Mucosa of gallbladder (tissue), 1 donor: ENCODE measurements at places on chromosomes 1 and 21. TPM values are rescaled to one million over a fixed set of nuclear protein-coding genes. Genes with fewer than 3 reads are reported as not detected.

- DNase-seq, result no peak
Observed at GRCh38 chr1:66732407-66733166, 19.7 kb upstream of the DYNLT5 start.

GRCh38 chr1:231416901-231417300 lies 5.2 kb downstream of the EGLN1 start:
- no peak for DNase-seq

DNA sequence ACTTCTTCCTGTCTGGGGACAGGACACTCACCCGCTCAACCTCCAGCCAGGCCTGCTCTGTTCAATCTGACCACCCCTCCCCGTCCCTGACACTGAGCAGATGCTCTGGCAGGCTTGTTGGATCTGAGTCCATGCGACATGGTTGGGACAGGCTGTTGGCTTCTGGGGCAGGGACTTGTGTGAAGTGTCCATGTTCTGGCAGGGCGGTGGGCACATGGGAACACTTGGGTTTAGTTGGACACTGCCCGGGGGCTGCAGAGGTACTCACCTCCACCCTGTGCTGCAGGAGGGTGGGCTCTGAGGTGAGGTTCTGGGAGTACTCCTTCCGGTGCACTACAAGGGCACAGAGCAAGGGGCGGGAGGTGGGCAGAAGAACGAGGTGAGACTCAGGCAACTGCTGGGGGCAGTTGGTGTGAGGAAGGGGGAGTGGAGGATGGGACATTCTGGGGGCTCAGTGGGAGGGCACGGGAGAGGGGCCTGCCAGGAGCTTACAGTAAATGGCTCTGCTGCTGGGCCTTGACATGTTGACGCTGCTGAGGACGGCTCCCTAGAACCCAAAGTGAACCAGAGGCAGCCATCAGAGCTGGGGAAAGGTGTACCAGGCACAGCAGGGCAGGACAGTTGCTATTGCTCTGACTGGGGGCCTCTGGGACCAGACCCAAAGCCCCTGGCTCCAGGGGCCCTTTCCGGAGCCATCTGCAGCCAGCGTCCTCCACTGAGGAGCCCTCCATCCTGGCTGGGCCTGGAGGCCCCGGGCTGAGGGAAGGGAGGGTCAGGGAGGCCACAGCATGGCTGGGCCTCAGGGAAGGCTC lies 2.3 kb downstream of the EPS8L3 start:
- DNase-seq, result no peak

DNA sequence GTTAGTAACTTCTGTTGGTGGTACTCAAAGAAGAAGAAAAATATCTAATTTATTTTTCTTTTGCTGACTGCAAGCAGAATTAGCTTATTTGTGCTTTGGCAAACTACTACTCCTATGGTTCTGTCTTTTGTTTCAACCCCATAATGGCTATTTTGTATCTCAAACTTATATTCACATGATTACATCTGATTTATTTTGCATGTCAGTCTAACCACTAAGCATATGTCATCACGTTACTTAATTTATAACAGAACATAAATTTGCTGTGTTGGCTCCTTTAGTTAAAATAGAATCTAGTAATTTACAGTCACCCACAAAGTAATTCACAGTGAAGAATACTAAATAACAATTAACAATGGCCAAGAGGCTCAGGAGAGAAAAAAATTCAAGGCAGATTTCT lies 39.1 kb upstream of the CNN3 start:
- DNase-seq, result no peak

GRCh38 chr1:158564608-158565007 lies 5.8 kb downstream of the OR6P1 start:
- no peak for DNase-seq

- no peak for DNase-seq
Observed at GRCh38 chr1:161483361-161483760, 21.9 kb upstream of the FCGR2A start.

DNA sequence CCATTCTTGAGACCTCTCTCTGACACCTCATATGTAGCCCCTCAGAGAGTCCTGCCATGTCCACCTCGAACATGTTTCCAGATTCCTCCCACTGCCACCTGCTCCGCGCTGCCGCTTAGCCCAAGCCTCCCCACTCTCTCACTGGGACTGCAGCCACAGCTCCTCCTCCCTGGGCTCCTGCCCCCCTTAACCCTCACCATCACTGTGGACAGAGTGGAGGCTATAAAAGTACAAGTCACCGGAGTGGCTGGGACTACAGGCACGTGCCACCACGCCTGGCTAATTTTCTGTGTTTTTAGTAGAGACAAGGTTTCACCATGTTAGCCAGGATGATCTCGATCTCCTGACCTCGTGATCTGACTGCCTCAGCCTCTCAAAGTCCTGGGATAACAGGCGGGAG lies 77.0 kb downstream of the VWA5B1 start:
- no peak for DNase-seq

DNA sequence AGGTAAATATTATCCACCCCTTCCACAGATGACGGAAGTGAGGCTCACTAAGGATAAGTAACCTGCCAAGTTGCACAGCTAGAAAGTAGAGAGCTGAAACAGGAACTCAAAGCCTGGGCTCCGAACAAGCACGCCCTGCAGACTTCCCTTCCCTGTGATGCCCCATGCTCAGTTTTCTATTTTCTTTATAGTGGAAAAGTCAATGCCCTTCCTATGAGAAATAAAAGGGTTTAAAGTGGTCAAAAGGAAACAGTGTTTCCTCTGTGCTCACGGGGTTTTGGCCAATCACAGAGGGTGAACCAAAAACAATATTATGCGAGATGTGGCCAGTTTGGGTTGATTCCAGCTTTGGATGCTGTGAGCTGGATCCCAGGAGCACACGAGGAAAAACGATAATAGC lies 44.5 kb downstream of the DDR2 start:
- no peak for DNase-seq

GRCh38 chr1:183810121-183810520 lies 5.2 kb downstream of the RGL1 start:
- DNase-seq, result no peak

GRCh38 chr1:81757398-81758020 lies 43.2 kb upstream of the ADGRL2 start:
- no peak for DNase-seq

- no peak for DNase-seq
Observed at GRCh38 chr1:184387069-184387475, 243 bp downstream of the C1orf21 start.

DNA sequence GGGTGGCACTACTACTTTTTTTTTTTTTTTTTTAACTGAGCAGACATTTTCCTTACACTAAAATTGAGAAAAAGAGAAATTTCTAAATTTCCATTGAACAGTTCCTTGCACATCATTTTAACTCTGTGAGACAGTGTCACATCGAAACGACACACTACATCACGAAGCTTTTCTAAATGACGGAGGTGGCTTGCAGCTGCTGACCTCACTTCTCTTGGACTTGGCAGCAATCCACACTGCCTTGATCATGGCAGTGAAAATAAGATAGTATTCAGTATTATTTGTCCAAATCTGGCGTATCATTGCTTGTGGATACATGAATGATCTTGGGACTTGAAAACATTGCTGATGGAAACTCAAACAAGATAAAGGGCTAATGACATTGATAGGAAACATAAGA lies 80.3 kb upstream of the CYYR1 start:
- no peak for DNase-seq

DNA sequence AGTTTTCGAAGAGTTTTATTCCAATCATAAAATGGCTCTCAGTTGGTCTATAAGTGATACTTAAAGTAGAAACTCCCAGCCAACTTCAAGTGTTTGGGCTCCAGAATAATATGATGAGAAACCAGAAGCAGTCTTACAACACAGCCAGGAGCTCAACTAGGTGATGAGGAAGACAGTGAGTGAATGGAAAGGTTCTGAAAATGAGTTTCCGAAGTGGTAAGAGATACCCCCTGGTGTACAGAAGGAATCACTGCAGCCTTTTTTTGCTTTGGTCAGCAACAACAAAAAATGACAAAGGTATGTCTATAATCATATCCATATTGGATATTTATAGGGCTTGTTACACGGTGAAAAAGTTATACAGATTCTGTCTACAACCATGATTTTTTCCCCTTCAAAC lies 16.5 kb downstream of the KRTAP19-1 start:
- DNase-seq, result no peak

DNA sequence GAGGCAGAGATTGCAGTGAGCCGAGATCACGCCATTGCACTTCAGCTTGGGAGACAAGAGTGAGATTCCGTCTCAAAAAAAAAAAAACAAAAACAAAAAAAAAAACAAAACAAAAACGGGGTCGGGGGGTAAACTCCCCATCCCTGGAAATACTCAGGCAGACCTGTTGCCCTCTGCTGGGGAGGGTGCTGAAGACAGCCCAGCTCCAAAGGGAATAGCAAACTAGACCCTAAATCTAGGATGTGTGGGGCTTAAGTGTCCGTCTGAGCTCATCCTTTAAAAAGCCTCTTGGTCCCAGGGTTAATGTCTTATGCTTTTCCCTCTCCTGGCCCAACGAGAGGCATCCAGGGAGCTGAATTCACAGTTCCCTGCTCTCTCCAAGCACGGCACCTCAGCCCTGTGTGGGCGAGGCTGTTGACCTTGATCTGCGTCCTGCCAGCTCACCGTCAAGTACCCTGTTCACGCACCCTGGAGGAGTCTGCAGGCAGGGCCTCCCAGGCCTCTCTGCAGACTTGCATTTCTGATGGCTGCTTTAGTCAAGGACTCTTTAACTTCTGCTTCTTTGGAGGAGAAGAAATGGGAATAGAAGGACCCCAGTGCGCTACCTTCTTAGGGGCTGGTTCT lies 22.3 kb downstream of the KCND3 start:
- no peak for DNase-seq

GRCh38 chr1:181484821-181485220 lies 1.5 kb downstream of the CACNA1E start:
- DNase-seq, result no peak

TRIM58 gene
- total RNA-seq, result 0.66 TPM

CZIB gene
- total RNA-seq, result 56.7 TPM

CFAP141 gene
- total RNA-seq, result not detected

KCNA3 gene
- total RNA-seq, result 3.5 TPM

BMP8B gene
- total RNA-seq, result 1.8 TPM

SLC6A9 gene
- 5.6 TPM for total RNA-seq

SERPINC1 gene
- 1.2 TPM for total RNA-seq
